ENCODE measurements at places on chromosomes 13 and 19.

DNA sequence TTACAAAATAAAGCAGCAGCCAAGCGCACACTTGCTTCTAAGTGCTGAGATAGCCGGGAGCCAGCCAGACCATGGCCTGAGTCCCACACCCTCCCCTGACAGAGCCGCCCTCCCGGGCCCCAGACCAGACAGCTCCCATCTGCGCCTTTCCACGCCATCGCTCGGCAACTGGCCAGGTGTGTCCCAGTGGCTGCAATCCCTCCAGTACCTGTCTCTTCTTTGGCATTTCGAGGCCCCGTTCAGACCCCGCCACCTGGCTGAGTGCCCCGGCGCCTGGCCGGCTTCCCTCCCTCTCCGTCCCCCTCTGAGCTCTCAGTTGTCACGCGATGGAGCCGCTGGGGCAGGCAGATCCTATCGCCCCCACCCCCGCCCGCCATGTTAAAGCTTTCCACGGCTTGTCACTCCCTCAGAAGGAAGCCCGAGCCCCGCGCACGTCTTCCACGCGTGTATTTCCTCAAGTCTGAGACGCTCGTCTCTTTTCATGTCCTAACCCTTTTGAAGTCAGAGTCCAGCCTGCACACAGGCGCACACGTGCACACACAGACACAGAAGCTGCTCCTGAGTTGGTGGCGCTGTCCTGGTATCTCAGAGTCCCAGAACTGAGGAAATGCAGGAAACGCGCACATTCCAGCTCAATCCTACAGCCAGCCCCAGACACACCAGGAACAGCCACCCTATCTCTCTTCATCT lies 7.9 kb downstream of the MLLT1 start:
- DNase-seq: no peak

DNA sequence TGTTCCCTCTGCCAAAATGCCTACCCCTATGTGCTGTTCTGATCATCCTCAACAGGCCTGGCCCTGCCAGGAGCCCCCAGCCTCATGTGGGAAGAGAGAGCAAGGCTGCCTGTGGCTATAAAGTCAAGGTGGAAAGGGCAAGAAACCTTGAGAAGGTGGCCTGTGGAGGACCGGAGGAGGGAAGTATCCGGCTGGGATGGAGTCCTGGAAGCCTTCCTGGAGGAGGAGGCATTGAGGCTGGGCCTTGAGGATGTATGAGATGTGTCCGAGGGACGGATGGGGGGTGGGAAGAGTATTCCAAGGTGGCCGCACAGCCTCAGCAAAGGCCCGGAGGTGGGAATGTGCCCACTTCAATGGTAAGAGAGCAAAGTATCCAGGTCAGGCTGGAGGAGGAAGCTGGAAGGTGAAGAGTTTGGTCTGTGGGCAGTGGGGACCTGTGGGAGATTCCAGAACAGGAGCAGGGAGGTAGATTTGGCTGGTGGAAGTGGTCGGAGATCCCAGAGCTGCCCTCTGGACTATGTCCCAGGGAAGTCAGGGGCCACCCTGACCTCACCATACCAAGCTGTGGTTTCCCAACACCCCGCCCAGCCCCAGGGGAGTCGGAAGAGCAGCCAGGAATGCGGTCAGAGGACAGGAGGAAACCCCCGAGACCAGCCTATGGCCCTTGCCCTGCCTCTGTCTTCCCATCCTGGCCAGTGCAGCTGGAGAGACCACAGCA lies 3.0 kb upstream of the PLIN4 start:
- no peak for DNase-seq

- DNase-seq: no peak
These were observed 10.7 kb upstream of the CRTC1 start for GRCh38 chr19:18672606-18673337.

DNA sequence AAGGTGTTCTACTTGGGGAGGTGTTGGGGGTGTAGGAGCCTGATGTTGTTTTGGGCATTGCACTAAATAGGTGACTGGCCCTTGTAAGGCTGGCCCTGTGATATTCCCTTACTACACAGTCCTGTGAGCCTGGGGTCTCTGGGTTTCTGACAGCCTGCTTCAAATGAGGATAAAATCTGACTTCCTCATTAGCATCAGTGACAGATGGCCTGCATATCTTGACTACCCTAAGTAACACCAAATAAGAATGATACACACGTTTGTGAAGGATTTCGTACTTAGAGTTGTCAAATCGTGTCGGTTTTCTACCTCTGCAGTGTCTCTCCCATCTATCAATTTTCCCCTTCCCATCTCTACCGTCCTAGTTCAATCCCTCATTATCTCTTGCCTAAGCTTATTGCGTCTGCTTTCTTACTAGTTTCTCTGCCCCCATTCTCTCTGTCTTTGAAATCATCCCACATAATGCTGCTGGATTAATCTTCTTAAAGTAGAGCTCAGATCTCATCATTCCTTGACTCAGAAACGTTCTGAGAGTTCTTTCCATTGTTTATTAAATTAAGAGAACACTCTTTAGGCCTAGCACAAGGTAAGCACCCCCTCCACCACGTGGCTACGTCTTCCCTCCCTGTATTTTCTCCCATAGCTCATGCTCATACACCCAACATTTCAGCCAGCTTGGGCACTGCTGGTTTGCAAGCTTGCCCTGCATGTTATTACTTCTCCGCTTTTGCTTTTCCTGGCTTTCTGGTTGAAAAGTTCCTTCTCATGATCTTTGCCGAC lies 26.2 kb upstream of the CNMD start:
- DNase-seq: no peak

- no peak for DNase-seq
These were observed 1496.0 kb downstream of the UQCRFS1 start for GRCh38 chr19:27716922-27717321.

GRCh38 chr19:32357720-32358119 lies 12.3 kb downstream of the ZNF507 start:
- no peak for DNase-seq

DNA sequence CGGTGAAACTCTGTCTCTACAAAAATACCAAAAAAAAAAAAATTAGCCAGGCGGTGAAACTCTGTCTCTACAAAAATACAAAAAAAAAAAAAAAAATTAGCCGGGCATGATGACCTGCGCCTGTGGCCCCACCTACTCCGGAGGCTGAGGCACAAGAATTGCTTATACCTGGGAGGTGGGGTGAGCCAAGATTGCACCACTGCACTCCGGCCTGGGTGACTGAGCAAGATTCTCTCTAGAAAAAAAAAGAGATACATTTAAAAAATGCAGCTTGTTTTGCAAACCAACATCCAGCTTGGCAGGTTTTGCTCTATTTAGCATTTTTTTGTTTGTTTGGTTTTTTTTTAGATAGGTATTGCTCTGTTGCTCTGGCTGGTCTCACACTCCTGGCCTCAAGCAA lies 6.7 kb upstream of the PGPEP1 start:
- DNase-seq: no peak

GRCh38 chr13:111123649-111124048 lies 8.5 kb downstream of the ARHGEF7 start:
- DNase-seq: no peak

DNA sequence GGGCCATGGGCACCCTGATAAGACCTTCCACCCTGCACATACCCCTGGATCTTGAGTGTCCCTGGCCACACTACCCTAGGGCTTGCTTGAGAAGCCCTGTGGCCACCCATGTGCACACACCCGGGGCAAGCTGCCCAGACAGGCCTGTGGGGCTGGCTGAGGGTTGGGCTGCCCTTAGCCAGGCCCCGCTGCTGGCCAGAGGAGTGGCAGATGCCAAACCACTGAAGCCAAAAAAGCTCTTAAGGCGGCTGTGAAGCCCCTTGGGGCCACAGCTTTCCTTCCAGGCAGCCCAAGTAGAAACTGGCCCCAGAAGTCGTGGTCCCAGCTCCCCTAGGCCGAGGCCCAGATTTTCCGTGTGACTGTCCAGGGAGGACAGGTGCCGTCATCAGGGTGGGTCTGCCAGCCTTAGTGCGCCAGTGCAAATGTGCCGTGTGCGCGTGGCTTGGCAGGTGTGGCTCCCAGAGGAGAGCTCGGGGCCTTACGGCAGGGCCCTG lies 14.8 kb downstream of the CEBPG start:
- no peak for DNase-seq

- DNase-seq: no peak
These were observed 54.2 kb downstream of the KDM4B start for GRCh38 chr19:5023128-5023571.

- no peak for DNase-seq
These were observed 8.8 kb upstream of the LRCH1 start for GRCh38 chr13:46544208-46544607.

DNA sequence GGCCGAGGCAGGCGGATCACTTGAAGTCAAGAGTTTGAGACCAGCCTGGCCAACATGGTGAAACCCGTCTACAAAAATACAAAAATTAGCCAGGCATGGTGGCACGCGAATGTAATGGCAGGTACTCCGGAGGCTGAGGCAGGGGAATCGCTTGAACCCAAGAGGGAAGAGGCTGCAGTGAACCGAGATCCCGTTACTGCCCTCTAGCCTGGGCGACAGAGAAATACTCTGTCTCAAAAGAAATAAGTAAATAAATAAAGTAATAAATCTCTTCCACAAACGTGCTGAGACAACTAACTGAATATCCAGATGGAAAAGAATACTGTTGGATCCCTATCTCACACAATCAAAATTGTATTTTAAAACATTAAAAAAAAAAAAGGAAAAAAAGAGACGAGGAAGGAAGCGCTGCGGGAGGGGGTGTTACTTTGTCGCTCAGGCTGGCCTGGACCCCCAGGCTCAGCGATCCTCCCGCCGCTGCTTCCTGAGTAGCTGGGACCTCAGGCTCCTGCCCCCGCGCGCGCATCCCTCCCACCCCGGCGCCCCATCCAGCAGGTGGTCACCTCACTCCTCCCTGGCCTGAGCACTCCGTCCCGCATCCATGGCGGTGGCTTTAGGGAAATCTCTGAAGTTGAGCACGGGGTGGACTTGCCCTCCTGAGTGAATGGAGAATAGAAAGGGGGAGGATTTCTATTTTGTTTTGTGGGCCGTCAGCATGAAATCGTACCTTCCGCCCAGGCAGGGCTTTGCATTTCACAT lies 628 bp upstream of the ZNF813 start:
- no peak for DNase-seq

- DNase-seq: no peak
These were observed 7.2 kb downstream of the DAPK3 start for GRCh38 chr19:3963458-3964255.

DNA sequence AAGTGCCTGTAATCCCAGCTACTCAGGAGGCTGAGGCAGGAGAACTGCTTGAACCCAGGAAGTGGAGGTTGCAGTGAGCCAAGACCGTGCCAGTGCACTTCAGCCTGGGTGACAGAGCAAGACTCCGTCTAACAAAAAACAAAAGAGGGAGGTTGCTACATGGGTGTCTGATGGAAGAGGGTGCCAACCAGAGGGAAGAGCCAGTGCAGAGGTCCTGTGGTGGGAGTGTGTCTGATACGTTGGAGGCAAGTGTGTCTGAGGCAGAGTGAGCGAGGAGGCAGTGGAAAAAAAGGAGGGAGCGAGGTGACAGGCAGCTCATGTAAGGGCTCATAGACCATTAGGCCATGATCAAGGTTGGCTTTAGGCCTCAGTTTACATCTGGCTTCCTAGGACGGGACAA lies 6.8 kb downstream of the PDE4A start:
- DNase-seq: no peak

DNA sequence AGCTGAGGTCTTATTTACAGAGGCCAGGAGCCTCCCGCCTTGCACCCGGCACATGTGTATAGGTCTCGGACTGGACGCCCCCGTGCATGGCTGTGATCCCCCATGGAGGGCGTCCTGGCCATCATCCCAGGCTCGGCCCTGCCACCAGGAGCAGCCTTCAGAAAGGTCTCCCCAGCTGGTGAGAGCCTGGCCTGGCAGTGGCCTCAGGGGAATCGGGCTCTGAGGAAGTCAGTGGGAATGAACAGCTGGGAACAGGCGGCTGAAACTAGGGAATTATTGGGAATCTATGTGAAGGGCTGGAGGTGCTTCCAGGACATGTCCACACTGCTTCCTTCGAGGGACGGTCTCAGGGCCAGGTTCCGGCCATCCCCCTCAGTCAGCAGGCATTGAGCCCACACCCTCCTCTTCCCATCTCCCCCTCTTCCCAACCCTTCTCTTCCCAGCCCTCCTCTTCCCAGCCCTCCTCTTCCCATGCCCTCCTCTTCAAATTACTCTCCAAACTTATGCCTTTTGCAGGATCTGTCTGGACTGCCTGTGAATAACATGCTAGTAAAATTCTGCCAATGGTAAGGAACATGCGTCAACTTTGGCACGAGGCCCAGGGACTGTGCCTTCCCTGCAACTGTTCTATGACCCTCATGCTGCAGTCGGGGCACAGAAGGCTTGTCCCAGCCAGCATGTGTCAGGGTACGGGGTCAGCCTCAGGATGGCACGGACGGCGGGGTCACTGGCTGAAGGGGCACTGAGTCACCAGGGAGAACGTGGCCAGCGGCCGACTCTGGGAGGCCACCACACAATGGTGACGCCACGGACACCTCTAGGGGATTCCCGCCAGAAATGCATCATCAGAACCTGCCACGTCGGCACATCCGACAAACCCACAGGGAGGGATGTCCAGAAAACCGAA lies 24.2 kb upstream of the C13orf46 start:
- no peak for DNase-seq

GRCh38 chr13:28590461-28590860 lies 68.5 kb upstream of the POMP start:
- no peak for DNase-seq

DNA sequence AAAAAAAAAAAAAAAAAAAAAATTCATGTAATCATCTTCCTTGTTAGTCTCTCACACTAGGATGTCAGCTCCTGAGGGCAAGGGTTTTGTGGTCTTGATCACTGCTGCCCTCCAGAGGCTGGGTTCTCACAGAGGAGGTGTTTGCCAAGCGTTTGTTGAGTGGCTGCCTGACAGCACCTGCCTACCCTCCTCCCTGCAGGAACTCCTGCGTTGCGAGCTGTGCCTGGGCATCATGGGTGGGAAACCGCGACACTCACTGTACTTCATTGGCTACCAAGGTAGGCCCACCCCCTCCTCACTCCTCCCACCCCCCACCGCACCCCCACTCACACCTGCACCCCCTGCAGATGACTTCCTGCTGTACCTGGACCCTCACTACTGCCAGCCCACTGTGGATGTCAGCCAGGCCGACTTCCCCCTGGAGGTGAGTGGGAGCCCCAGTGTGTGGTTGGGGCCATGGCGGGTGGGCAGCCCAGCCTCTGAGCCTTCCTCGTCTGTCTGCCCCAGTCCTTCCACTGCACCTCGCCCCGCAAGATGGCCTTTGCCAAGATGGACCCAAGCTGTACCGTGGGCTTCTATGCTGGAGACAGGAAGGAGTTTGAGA lies 8.1 kb downstream of the ATG4D start:
- no peak for DNase-seq

DNA sequence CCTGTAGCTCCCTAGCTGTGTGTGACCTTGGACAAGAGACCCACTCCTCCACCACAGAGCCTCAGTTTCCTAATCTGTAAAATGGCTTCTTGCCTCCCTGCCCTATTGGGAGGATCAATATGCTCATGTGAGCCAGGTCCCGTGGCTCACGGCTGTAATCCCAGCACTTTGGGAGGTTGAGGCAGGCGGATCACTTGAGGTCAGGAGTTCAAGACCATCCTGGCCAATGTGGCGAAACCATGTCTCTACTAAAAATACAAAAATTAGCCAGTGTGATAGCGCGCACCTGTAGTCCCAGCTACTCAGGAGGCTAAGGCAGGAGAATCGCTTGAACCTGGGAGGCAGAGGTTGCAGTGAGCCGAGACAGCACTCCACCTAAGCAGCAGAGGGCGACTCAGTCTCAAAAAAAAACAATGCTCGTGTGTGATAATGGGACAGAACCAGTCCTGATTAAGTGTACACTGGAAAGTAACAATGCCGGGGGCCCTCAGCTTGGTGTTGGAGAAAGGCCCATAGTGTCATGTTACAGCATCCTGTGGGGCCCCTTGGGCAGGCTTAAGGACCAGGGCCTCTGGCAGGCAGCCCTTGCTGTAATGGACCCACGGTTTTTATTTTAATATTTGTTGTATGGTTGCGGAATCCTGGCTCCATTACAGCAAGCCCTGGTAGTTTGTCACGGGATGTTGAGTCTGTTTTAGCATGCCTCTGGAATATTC lies 6.8 kb downstream of the RPS11 start:
- peak; percentile 33 for DNase-seq

Measured in T-helper 2 cell treated with Interferon-gamma antibody and Interleukin-4, amounts not matched to agents 5 μg/mL and 100 μg/mL, for 36 hours (primary cell).